EH (cell line): ENCODE measurements at places on chromosomes 12 and 14.

DNA sequence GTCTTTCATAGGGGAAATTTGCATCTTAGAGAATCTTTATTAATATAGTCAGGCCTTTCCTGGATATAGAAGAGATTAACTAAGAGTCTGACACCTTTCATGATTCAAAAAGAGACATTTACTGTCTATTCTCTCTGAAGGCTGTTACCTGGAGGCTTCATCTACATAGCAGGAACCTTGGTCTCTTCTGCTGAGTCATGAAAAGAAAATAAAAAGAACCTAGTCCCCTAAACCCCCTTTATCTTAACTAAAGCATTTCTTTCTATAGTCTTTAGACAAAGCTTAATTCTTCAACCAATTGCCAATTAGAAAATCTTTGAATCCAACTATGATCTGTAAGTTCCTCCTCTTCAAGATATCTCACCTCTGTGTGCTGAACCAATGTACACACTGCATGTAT, 33.1 kb downstream of the RPS29 start:
- no peak for DNase-seq

GRCh38 chr12:32264961-32265360, 134.4 kb upstream of the FGD4 start:
- peak; percentile 36 for DNase-seq

GRCh38 chr12:116779597-116779996, 41.5 kb downstream of the RNFT2 start:
- no peak for DNase-seq

DNA sequence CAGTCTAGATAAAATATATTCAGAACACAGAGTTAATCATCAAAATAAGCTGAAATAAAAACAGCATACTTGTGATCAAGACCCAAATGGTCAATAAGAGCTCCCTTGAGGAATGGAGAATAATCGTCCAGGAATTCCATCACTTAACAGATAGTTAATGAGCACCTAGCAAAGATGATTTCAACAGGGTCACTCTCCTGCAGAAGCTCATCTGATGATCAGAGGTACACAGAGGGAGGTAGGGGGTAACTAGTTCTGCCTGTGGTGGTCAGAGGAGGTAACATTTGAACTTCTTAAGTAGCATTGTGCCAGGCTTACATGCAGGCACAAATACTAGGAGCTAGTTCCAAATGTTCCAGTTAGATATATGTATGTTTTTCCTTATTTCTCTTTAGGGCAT, 9.5 kb downstream of the MED13L start:
- no peak for DNase-seq

GRCh38 chr14:101977311-101978071, 13.1 kb downstream of the DYNC1H1 start:
- peak; percentile 44 for DNase-seq

GRCh38 chr14:91980157-91980556, 32.7 kb upstream of the FBLN5 start:
- peak; percentile 90 for DNase-seq

DNA sequence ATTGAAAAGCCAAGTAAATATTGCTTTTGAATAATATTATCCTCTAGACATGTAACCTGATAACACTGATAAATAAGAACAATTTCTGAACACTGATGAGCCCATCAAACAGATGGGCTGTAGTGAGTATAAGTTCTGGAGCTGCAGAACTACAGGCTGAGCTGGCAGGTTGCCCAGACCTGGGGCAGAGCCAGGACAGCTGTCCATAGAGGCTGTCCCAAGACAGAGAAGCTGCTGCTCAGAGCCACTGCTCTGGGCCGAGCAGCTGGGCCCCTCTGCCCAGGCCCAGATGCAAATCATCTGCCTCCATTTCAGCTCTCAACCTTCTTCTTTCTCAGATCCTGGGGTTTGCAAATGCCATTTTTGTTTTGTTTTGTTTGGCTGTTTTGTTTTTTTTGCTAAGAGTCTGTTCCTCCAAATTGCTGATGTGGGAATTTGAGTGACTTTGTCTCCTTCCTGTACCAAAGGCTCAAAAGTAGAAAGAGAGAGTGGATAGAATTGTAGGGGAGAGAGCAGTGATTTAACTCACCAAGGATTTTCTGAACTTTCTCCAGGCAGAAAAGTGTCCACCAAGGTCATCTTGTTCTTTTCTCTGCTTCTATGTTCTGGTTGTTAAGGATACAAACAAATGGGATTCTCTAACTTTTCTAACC, 4.0 kb upstream of the TESPA1 start:
- peak; percentile 37 for DNase-seq

DNA sequence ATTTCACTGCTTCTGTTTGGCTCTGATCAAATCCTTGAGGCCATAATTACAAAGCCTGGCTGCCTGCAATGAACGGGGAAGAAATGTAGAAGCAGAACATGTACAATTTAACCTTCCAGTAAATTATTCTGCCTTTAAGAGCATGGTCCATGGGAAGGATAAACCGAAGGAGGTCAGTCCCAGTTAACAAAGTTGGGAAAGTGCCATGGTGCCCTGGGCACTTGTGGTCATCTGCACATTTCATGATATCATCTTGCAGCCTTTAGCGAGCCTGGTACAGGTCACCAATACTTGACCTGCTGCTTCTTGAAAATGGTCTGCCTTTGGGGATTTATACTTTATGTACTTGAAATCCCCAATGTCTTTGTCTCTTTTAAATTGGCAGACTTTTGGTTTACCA, 175.9 kb upstream of the KITLG start:
- peak; percentile 19 for DNase-seq

DNA sequence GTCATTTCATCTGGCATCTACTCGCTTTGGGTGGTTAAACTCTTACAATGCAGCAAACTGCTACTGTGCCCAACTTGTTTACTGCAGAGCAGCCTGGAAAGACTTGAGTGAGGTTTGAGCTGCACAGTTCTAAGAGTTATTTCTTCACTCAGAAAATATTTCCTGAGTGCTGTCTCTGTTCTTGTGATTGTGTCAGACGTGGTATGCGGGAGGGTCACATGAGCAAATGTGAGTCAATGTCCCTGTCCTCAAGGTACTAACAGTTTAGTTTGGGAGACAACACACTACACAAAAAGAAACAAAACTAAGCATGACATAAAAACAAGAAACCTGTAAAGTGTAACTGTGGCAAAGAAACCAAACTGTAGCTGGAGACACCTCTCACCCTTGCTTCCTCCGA, 32.4 kb downstream of the FLVCR2 start:
- DNase-seq: peak; percentile 16

- DNase-seq: no peak
These were observed 127.1 kb upstream of the BMP4 start for GRCh38 chr14:54083549-54084239.

DNA sequence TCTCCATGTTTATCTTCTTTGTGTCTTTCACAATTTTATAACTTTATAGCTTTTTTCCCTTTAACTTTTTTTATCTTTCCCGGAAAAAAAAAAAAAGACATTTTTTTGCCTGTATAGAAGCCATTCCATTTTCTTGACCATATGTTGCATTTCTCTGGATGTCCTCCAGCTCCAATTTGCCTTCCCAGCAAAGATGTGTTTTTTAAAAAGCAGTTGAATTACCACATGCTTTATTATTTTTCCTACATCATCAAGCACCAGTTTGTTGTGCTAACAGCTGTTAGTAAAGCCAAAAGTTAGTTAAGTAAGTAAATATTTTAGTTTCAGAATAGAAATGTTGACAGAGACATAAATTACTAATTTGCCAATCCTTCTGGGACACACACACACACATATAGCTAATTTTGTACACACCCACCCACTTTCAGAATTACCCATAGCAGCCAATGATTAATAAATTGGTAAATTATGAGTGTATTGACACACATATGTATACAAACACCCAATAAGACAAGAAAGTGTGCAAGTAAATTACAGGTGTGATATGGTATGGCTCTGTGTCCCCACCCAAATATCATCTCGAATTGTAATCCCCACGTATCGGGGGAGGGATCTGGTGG, 118.3 kb downstream of the SLC38A6 start:
- peak; percentile 51 for DNase-seq

- DNase-seq: no peak
These were observed 183.4 kb upstream of the PLXNC1 start for GRCh38 chr12:93964936-93965335.

GRCh38 chr12:3200032-3200617, 122.9 kb downstream of the TSPAN9 start:
- peak; percentile 57 for DNase-seq

- peak; percentile 40 for DNase-seq
These were observed at the start of gene LPAR5 for GRCh38 chr12:6635856-6636531. LPAR5 (minus strand) TSS chr12:6635959; CDS start chr12:6621248, 14,711 bp downstream.

GRCh38 chr14:73295198-73295796, 58.0 kb downstream of the PAPLN start:
- DNase-seq: peak; percentile 52

DNA sequence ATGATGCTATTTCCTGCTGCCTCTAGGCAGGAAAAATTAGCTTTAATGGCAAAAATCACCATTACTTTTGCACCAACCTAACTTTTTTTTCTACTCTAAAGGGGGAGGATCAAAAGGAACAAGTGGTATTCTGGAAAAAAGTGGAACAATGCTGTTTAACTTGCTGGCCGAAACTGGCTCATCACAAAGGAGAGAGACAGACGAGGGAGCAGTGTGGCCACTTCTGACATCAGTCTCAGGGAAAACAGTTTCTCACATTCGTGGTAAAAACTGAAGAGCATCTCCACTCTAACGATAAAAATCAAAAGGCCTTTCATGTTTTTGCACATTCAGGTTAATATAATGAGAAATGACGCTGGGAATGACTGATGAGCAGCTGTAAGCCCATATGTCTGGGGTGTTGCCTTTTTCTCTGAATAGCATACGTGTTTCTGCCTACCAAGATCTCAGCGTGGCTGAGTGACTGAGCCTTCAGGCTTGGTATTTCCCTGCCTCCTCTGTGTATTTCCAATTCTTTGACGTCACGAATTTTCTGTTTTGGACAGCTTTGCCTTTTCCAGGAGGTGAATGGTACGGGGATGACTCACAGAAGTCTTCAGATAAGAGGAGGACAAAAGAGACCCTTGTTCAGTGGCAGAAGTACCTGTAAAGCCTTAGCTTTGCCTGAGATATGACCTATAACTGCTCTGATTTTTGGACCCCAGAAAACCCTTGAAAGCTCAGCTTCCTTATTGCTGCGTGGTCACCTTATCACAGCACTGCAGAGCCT, 358.8 kb downstream of the GLT1D1 start:
- no peak for DNase-seq

GRCh38 chr12:14066021-14066420, 84.6 kb upstream of the GRIN2B start:
- DNase-seq: no peak

GRCh38 chr14:71668186-71668912, 263.9 kb upstream of the RGS6 start:
- peak; percentile 64 for DNase-seq

DNA sequence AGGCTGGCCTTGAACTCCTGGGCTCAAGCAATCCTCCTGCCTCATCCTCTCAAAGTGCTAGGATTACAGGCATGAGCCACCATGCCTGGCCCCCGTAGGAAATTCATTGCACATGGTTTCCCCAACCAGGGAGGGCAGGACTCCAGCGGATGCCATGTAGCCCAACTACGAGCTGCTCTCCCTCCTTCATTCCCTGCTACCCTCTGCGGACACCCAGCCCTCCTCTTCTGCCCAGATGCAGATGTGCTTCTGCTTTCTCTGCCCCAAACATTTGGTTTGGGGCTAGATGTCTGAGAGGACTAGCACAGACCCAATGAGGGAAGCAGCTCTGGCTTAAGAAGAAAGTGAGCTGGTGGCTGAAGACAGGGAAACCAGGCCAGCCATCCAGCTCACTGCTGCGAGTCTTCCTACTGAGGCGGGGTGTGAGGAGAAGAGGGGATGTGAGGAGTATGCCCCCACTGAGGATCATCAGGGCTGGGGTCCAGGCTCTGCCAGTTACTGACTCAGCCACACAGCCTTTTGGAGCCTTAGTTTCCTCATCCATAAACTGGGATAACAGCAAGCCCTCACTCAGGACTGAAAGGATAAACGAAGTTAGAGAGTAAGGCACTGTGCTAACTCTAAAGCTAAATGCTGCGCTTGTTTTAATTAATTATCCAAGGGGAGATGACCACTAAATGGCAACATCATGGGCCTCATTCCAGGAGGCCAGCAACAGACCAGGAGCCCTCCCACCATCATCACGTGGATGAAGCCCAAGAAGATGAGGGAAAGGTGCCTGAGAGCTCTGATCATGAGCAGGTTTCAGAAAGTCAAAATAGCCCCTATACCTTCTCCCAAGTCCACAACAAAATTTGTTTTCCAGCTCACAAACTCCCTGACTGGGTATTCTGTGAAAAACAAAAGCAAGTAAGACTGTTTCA, 10.9 kb downstream of the CTDSP2 start:
- peak; percentile 46 for DNase-seq

- DNase-seq: peak; percentile 65
These were observed 62.8 kb downstream of the VWF start for GRCh38 chr12:6061660-6062059.

- no peak for DNase-seq
These were observed 6.8 kb downstream of the SRSF5 start for GRCh38 chr14:69773571-69774276.

DNA sequence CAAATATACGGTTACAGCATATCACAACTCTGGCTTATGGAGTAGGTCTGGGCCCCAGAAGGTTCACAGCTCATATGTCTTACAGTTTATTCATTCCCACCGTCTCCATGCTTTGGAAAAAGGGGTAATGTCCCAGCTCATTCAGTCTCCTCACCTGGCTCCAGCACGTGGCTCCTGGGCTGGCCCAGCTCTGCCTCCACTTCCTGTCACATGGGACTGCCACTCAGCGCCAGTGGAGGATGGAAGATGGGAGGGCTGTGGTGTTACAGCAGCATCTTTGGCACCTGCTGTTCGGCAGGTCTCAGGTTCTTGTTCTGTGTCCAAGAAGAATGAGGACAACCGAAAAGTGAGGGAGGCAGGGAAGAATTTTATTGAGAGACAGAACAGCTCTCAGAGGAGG, 216.3 kb upstream of the ATXN7L3B start:
- DNase-seq: no peak

GRCh38 chr14:31261859-31262731, 54.5 kb upstream of the HECTD1 start:
- peak; percentile 78 for DNase-seq

GRCh38 chr12:49972129-49972528, 618 bp upstream of the AQP6 start:
- DNase-seq: no peak

- peak; percentile 45 for DNase-seq
These were observed 187.1 kb downstream of the KITLG start for GRCh38 chr12:88393017-88393767.

DNA sequence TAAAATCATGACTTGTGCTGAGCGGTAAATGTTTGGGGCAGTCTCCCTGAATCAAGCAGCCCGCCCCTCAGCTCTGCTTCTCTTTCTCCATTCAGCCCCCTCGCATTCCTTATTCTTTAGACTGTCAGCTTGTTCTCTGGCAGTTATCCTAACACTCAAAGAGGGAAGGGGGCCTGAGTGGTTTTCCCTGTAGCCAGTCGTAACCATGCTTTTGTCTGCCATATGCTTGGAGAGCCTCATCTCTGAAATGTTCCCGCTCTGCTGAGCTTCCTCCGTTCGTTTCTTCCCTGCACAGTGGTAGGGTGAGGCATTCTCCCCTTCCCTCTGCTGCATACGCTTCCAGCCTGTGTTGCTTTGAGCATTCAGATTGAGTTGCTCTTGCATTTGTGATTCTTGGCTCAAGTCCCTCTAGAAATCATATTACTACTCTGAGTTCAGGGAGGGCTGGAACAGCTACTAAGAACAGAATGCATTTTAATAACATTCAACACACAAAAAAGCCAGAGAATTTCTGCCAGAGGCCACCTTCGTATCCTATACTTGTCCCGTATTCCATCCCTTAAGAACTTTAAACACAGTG, 119.7 kb downstream of the FBXL14 start:
- peak; percentile 97 for DNase-seq

- peak; percentile 30 for DNase-seq
These were observed 302.3 kb upstream of the RGS6 start for GRCh38 chr14:71629765-71630492.

GRCh38 chr14:97250931-97251330, 453.7 kb downstream of the VRK1 start:
- no peak for DNase-seq
